ENCODE measurements at places on chromosomes 4 and X.

DNA sequence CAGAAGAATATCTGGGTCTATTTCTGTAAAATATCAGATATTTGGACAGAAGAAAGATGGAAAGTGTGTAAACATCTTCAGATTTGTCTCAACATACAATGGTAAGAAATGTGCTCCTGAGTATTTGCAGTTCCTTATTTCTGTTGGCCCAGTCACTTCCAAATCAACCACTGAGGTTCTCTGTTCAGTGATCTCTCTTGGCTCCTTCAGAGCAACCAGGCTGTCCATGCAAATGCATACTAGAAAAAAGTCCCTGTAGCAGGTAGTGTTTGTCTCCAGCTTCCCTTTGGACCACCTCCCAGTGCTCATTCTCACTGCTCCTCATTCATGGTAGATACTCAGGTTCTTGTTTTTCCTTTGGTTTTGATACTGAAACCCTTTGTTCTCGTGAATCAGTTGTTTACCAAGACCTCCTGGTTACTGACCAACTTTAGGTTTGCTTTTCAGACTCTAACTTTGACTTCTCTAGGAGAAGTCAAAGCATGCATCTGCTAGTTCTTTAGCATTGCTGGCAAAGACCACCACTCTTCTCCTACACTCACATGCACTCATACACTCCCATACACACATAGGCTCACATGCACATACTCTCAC is 28.8 kb downstream of the ASIC5 start:
- no peak for DNase-seq

DNA sequence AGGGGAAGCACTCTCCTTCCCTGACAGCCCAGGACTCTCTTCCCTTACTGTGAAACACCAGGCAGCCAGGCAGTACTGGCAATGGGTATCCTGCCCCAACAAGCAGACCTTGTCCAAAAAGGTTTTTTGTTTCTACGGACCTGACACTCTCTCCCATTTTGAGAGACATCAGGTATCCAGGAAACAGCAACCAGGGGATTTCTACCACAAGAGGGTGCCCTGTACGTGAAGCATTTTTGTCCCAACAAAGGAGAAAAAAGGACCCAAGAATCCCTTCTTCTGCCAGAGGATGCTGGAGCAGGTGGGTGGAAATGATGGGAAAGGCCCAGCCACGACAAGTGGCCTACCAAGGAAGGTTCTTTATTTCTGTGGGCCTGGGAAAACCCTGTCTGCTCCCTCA is 65.7 kb upstream of the FGF13 start:
- no peak for DNase-seq

DNA sequence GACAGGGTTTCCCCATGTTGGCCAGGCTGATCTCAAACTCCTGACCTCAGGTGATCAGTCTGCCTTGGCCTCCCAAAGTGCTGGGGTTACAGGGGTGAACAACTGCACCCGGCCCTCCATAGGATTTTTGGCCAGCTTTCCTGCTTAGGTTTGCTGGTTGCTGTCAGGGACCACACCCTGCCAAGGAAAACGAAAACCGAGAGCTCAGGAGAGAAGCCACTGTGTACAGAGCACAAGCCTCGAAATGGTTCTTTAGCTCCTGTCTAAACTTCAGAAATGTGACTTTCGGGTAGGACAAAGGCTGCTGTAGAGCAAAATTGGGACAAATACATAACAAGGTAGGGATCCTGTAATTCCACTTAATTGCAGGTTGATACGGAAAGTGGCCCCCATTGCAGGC is 146.3 kb upstream of the ATP6AP2 start:
- DNase-seq: no peak

- DNase-seq: no peak
Observed at GRCh38 chr4:147117431-147117830, 171.8 kb upstream of the TTC29 start.

- DNase-seq: no peak
Observed at GRCh38 chr4:138588501-138588900, 346.4 kb upstream of the SLC7A11 start.

DNA sequence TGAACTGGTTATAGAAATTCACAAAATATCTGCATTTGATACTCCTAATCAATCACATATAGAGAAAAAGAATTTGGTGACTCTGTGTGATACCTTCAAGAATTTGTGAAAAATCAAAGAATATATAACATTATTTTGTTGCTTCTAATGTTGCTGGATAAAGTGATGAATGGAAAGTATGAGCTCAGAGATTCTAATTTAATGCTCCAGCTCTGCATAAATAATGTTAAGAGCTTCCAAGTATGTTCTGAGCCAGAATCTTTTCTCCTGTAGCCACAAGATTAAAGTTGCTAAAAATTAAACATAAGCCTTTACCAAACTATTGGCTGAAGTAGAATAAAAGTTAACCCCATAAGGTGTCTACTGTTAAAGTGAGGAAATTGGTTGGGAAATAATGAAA is 294.7 kb upstream of the CT83 start:
- no peak for DNase-seq

- DNase-seq: no peak
Observed at GRCh38 chr4:156705311-156705710, 266.3 kb downstream of the PDGFC start.

DNA sequence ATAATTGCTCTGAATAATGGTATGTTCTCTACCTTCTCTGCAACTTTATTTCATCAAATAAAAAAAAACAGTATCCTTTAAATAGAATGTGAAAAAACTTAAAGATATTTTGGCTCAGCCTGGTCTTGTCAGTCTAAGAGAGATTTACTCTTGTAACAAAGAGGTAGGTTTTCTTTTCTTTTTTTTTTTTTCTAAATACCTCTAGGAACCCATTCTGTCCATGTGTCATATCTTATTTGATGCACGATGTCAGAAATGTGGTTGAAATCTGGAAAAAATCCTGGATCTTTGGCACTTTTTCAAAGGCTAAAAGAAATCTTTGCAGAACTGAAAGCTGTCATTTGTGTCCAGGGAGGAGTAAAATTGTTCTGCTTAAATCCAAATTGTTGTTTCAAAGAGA is 17.3 kb upstream of the FGF5 start:
- DNase-seq: no peak

Measured in CD14-positive monocyte (primary cell).